ENCODE measurements at places on chromosomes 16 and 17.

DNA sequence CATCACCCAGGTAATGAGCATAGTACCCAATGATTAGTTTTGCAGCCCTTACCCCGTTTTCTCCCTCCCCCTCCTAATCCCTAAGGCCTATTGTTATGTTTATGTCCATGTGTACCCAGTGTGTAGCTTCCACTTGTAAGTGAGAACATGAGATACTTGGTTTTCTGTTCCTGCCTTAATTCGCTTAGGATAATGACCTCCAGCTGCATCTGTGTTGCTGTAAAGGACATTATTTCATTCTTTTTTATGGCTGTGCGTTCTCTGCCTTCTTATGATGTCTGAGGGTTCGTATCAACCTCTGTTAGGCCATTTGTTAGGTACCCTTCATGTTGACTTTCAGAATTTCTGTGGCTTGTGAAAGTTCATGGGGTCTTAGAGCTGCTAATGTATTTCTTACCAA, 31.0 kb downstream of the CTCF start:
- ATAC-seq, result no peak

DNA sequence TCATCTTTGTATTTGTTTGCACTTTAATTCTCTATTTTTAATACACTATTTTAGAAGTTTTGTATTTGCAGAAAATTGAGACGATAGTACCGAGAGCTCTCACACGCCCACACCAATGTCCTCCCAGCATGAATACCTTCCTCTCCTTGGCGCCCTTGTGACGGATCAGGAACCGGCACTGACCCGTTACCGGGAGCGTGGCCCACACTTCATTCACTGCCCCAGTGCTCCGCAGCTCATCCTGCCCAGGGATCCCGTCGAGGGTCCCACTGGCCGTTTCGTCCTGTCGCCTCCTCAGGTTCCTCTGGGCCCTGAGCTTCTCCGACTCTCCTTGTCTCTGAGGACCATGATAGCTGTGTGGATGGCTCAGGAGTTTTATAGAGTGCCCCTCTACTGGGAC, 50.6 kb downstream of the KLHDC4 start:
- no peak for ATAC-seq

DNA sequence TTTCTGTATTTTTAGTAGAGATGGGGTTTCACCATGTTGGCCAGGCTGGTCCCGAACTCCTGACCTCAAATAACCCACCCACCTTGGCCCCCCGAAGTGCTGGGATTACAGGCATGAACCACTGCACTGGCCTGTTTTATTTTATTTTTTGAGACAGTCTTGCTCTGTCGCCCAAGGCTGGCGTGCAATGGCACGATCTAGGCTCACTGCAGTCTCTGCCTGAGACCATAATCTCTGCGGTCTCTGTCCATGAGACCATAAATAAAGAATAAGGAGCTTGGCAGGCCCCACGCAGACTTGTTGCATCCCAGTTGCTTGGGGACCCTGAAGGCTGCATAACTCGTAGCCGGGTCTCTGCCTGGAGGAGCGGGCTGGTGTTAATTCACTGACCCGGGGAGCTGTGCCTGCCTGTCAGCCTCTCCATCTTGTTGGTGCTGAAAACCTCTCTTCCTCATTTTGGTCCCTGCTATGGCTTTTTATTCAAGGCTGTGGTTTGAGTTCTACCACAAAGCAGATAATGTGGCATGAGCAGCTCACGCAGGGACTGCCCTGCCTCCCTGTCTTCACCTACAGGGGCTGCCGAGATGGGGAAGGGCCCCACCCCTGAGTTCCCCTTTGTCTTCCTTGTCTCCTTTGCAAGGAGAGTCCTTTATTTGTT, 82.1 kb downstream of the MSI2 start:
- ATAC-seq, result no peak

DNA sequence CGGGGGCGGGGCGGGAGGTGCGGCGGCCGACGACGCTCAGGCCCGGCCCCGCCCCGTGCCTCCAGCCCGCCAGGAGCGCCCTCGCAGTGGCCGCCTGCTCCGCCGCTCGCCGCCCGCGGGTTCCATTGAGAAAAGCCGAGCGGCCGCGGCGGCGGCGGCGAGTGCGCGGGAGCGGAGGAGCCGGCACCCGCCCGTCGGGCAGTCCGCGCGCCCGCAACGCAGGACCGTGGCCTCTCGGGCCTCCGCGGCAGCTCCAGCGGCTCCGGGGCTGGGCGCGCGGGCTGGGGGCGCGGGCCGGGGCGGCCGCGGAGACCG, at the start of gene ZFPM1:
Gene ZFPM1 (plus strand): TSS at position 64 of the 315 bp plus-strand sequence. CDS start 359 bp downstream, outside the sequence.
- no peak for ATAC-seq

- no peak for ATAC-seq
Observed at GRCh38 chr16:31718998-31719397, 154.6 kb upstream of the ZNF267 start.

GRCh38 chr16:86398622-86399021, 111.7 kb upstream of the FOXF1 start:
- no peak for ATAC-seq

- no peak for ATAC-seq
Observed at GRCh38 chr17:40265337-40265736, 22.3 kb upstream of the CDC6 start.

- ATAC-seq, result no peak
Observed at GRCh38 chr16:13923703-13924298, 3.8 kb downstream of the ERCC4 start.

DNA sequence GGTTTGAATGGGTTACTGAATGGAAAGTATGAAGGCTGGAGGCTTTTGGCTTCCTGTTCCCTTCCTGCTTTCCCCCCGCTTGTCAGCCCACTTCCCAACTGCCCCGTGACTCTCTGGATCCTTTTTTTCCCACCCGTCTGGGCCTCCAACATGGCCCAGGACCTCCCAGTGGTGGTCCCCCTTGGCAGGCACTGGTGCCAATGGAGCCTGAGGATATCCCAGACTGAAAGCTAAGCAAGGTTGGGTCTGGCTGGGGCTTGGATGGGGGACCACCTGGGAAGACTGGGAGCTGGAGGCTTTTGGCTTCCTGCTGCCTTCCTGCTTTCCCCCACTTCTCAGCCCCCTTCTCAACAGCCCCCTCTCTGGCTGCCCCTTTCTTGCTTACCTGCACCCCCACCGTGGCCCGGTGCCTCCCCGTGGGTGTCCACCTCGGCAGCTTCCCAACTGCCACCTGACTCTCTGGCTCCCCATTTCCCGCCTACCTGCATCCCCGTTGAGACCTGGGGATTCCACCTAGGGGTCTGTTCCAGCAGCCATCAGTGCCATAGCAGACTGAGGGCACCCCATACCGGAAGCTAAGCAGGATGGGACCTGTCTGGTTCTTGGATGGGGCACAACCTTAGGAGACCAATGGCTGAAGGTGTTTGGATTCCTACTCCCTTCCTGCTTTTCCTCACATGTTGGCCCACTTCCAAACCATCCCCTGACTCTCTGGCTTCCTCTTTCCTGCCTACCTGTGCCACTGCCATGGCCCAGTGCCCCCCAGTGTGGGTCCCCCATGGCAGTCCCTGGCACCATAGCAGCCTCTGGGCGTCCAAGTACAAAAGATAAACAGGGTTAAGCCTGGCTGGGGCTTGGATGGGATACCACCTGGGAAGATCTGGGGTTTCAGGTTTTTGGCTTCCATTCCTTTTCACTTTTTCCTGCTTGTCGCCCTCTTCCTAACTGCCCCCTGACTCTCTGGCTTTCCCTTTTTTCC, 2295.3 kb downstream of the TP53TG3F start:
- no peak for ATAC-seq

DNA sequence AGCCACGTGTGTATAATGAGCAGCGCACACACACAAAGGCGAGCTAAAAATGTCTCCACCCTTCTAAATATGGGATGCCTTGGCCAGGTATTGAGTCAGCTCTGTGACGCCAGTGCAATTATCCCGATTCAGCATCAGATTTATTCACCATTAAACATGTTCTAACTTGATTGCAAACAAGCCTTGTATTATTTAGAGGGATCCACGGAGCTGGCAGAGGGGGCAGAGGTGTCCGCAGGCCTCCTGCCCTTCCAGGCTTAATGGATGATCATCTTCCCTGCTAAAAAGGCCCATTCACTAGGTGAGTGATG, 591.7 kb downstream of the MAF start:
- ATAC-seq, result no peak

DNA sequence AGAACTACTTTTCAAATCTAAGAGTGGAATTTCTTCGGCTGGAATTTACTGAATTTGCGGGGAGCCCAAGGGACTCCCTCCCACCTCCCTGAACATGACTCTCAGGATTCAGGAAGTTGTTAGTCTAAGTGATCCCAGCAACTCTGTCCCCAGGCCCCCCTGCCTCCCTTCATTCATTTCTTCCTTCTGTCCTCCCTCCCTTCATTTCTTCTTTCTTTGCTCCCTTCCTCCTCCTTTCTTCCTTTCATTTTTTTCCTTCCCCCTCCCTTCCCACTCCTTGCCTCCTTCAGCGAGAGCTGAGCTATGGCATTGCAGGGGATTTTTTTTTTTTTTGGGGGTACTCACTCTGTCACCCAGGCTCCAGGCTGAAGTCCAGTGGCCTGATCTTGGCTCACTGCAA, 10.9 kb upstream of the JUP start:
- no peak for ATAC-seq

- no peak for ATAC-seq
Observed at GRCh38 chr17:46136820-46137219, 56.4 kb downstream of the KANSL1 start.

GRCh38 chr16:89046491-89046890, 47.2 kb upstream of the ACSF3 start:
- no peak for ATAC-seq

DNA sequence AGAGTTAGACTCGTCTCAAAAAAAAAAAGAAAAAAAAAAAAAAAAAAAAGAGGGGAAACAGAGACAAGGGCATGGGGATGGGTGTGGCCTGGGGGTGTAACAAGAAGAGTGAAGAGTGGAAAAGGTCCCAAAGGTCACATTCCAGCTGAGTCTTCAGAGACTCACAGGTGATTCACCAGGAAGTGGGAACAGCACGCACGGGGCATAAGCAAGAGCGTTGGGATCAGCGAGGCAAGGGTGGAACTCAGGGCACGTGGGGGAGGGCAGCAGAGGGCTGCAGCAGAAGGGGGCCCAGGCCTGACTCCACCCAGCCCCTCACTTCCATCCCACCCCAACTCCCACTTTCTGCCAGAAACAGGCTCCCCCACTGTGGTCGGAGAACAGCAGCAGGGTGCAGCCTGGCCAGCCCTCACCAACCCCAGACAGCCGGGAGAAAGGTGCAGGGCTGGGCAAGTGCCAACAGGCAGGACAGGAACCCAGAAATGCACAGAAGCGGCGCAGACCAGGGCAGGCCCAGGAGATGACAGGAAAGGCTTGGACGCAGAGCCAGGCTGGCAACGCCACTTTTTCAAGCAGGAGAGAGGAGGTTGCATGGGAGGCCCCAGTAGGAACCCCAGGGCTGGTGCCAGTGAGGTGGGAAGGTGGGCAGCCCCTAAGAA, 3.3 kb downstream of the MEAK7 start:
- ATAC-seq, result no peak

DNA sequence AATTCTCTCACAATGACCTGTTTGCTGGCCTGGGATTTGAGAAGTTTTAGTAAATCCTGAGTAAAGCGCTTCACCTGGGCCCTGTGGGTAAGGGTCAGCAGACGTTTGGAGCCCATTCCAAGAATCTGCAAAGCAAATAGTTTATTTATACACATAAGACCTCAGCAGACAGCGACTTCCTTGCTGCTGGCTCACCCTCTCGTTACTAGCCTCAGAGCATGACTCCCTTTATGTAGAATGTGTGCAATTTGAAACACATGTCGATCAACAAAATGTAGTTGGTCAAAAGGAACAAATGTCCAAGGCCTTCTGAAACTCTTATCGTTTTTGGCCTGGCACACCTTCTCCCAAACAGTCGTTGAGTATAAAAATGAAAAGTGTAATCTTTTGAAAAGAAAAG, 31.3 kb downstream of the MARF1 start:
- ATAC-seq, result no peak

- no peak for ATAC-seq
Observed at GRCh38 chr17:44952946-44953475, 5.4 kb upstream of the KIF18B start.

- ATAC-seq, result no peak
Observed at GRCh38 chr16:61074324-61074723, 961.9 kb downstream of the CDH8 start.

DNA sequence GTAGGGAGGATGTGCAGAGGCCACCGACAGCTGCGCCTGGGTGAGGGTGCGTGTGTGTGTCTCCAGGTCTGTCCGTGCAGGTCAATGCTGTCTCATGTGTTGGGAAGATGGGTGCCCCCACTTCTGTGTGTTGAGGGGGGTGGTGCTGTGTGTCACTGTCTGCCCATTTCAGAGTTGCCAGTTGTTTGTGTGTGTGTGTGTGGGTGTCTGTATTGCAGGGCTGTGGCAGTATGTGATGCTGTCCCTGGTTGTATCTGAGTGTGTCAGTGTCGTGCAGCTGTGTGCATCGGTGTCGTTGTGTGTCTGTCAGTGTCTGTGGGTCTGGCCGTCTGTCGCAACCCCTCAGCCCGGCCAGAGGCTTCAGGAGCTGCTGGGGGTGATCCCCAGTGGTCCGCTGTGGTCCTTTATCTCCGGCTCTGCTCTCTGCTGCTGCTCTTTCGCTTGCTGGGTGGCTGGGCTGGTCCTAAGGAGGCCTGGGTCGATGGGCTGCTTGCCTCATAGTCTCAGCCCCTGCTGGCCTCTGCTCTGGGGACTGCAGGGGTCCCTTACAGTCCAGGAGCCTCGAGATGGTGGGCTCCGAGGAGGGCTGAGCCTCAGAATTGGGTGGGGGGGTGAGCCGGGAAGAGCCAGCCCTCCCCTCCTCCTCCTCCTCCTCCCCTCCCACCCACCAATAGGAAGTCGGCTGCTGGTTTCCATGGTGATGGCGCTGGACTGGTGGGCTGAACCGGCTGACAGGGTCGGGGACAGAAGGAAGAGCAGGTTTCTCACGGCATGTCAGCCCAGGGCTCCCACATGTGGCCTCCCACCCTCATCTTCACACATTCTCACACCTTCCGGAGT, at the start of gene TSPOAP1:
Gene TSPOAP1 (minus strand): TSS at position 601 of the 840 bp plus-strand sequence. CDS start 875 bp downstream, outside the sequence.
- ATAC-seq, result no peak

DNA sequence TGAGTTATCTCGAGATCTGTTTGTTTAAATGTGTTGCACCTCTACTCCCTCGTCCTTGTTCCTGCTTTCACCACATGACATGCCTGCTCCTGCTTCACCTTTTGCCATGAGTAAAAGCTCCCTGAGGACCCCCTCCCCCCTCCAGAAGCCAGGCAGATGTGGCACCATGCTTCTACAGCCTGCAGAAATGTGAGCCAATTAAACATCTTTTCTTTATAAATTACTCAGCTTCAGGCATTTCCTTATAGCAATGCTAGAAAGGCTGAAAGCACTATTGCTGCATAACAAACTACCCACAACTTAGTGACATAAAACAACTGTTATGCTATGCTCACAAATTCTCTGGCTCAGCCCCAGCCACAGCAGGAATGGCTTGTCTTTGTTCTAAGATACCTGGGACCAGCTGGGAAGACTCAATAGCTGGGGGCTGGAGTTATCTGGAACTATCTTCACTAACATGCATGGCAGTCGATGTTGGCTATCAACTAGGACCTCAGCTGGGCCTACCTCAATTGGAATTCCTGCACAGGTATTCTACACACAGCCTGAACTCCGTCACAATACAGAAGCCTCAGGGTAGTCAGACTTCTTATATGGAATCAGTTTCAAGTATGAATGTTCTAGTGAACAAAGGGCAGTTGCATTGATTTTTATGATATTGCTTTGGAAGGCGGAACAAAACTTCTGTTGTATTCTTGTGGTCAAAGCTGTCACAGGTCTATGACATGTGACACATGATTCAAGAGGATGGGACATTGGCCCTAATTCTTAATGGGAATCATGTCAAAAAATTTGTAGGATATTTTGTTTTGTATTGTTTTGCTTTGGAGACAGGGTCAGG, 186.0 kb upstream of the PIRT start:
- ATAC-seq, result no peak
